ENCODE measurements at places on chromosomes 2 and 18. TPM values are rescaled to one million over a fixed set of nuclear protein-coding genes. Genes with fewer than 3 reads are reported as not detected.

The HOXD13 gene
- 32.7 TPM for total RNA-seq

The ELOA2 gene
- total RNA-seq, result not detected

The IL36A gene
- total RNA-seq, result not detected

The CD207 gene
- total RNA-seq, result 1.1 TPM

The AKAIN1 gene
- total RNA-seq, result not detected

GRCh38 chr18:4765401-4765800 is 310.3 kb upstream of the DLGAP1 start:
- no peak for DNase-seq
- no peaks in the 10 kb centered on the region for H3K4me1 ChIP-seq
- peaks cover 8% of the 10 kb centered on the region for H3K27me3 ChIP-seq
- no peaks in the 10 kb centered on the region for H3K36me3 ChIP-seq

DNA sequence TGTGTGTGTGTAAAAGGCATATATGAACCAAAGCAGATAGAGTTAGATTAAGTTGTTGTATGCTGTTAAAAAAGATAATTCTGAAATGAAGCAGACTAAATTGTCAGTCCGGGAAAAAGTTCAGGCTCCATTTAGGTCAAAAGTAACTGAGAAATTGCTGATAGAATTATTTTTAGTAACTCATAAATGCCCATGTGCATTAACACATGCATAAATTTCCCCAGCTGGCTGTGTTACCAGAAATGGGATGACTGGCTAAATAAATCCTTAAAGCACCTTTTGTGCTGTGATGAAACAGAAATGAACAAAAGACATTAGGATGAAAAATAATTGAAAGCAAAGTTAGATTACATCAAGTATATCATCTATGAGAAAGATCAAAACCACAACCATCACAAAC is 111.3 kb downstream of the NYAP2 start:
- H3K4me1 ChIP-seq, result no peaks in the 10 kb centered on the region
- H3K4me3 ChIP-seq, result no peak overlapping the region
- no peaks in the 10 kb centered on the region for H3K27me3 ChIP-seq
- H3K36me3 ChIP-seq, result no peaks in the 10 kb centered on the region
- no peak overlapping the region for H3K27ac ChIP-seq
- no peak for DNase-seq

- no peaks in the 10 kb centered on the region for H3K4me1 ChIP-seq
- peaks cover 22% of the 10 kb centered on the region for H3K36me3 ChIP-seq
- H3K27ac ChIP-seq, result no peak overlapping the region
- H3K27me3 ChIP-seq, result no peaks in the 10 kb centered on the region
- H3K4me3 ChIP-seq, result no peak overlapping the region
These were observed 17.4 kb downstream of the RTTN start for GRCh38 chr18:70188113-70188512.

DNA sequence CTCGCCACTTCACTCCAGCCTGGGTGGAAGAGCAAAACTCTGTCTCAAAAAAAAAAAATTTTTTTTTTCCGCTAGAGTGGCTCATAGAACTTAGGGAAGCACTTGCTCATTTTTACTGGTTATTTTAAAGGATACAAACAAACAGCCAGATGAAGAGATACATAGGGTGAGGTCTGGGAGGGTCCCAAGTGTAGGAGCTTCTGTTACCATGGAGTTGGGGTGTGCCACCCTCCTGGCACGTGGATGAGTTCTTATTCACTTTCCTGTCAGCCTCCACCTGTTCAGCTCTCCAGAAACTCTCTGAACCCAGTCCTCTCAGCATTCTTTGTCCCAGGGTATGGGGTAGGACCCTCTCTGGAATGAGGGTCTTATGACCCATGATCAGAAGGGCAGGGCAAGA is 4.9 kb upstream of the MAT2A start:
- peaks cover 8% of the 10 kb centered on the region for H3K4me1 ChIP-seq
- no peak overlapping the region for H3K4me3 ChIP-seq
- H3K27ac ChIP-seq, result no peak overlapping the region
- no peaks in the 10 kb centered on the region for H3K27me3 ChIP-seq
- H3K36me3 ChIP-seq, result no peaks in the 10 kb centered on the region

DNA sequence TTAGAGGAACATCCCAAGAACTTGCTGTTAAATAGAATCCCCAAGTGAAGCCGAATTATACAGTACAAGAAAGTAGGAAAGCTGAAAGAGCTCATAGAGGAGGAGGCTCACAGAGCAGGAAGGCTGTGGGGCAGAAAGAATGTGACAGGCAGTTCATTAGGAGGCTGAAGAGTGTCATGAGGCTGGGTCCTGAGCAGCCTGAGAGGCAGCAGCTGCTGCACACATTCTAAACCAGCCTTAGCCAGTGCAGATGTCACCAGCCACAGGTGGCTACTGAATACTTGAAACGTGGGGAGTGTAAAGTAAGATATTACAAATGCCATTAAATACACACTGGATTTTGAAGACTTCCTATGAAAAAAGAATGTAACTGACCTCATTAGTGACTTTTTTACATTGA is 490.2 kb upstream of the KLHL29 start:
- no peaks in the 10 kb centered on the region for H3K36me3 ChIP-seq
- H3K27me3 ChIP-seq, result no peaks in the 10 kb centered on the region
- no peak overlapping the region for H3K27ac ChIP-seq

GRCh38 chr2:85255813-85256594 is 71.8 kb downstream of the TGOLN2 start:
- H3K4me1 ChIP-seq, result peaks cover 70% of the 10 kb centered on the region
- peak overlapping the region; percentile 58 for H3K27ac ChIP-seq
- H3K27me3 ChIP-seq, result no peaks in the 10 kb centered on the region
- no peak overlapping the region for H3K4me3 ChIP-seq
- peak; percentile 54 for DNase-seq

DNA sequence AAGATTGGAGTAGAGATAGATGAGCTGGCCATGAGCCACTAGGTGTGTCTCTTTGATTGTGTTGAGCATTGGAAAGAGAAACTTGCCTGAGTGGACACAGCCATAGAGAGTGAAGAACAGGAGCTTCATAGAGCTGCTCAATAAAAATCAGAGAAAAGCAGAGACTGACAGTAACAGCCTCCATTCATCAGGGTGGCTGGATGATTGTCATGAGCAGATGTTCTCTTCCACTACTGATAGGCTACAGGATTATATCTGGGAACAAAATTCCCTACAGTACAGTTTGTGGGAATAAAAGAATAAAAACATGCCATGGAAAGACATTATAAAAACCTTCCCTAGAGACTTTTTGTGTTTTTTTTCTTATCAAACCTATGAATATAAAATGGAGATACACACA is 404.8 kb upstream of the ACVR2A start:
- no peak for DNase-seq
- no peak overlapping the region for H3K27ac ChIP-seq
- H3K27me3 ChIP-seq, result no peaks in the 10 kb centered on the region
- H3K4me3 ChIP-seq, result no peak overlapping the region
- no peaks in the 10 kb centered on the region for H3K36me3 ChIP-seq
- H3K4me1 ChIP-seq, result peaks cover 10% of the 10 kb centered on the region

DNA sequence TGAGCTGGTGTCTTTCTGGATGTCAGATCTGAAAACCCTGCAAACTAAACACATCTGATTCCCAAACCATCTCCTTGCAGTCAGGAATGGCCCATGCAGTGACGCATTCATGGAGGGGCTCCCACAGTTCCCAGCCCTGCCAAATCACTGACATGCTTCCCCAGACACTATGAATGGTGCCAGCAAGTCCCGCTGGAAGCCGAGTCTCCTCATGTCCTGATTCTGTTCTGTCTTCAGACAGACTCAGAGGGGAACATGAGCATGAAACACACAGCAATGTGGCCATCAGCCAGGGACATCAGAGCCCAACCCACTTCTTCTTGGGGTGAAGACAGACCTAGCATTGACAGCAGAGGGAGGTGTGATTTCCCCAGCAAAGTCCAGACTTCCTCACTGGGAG is 83.7 kb downstream of the TTC32 start:
- no peak for DNase-seq
- no peaks in the 10 kb centered on the region for H3K4me1 ChIP-seq
- peaks cover 12% of the 10 kb centered on the region for H3K27me3 ChIP-seq
- H3K4me3 ChIP-seq, result no peak overlapping the region
- H3K27ac ChIP-seq, result no peak overlapping the region
- no peaks in the 10 kb centered on the region for H3K36me3 ChIP-seq

DNA sequence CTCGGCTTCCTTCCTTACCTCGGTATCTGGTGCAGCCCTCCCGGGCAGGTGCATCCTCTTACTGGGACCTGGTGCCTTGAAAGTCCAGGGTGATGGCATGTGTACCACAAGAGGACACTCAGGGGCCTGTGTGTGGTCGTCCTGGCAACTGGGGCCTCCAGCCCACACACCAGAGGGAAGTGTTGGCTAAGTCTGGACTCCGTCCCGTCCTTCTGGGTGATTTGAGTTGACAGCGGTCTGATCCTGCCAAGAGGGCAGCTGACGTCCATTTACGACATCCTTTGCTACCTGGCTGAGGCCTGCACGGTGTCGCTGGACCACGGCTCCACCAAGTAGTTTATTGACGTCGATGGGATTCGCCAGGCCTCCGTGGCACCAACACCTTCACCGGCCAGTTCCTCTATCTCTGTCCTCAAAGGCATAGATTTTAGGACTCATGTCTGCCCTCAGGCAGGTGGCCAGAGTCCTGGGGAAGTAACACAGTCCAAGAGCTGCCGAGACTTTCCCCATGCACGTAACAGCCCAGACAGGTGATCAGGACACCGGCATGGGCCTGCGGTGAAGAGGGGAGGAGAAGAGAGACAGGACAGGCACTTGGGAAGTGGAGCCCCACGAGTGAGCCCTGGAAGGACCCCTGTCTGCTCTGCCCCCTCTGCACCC is 186.0 kb upstream of the HDAC4 start:
- no peaks in the 10 kb centered on the region for H3K36me3 ChIP-seq
- H3K4me1 ChIP-seq, result no peaks in the 10 kb centered on the region
- H3K27ac ChIP-seq, result no peak overlapping the region
- H3K4me3 ChIP-seq, result no peak overlapping the region
- no peaks in the 10 kb centered on the region for H3K27me3 ChIP-seq

DNA sequence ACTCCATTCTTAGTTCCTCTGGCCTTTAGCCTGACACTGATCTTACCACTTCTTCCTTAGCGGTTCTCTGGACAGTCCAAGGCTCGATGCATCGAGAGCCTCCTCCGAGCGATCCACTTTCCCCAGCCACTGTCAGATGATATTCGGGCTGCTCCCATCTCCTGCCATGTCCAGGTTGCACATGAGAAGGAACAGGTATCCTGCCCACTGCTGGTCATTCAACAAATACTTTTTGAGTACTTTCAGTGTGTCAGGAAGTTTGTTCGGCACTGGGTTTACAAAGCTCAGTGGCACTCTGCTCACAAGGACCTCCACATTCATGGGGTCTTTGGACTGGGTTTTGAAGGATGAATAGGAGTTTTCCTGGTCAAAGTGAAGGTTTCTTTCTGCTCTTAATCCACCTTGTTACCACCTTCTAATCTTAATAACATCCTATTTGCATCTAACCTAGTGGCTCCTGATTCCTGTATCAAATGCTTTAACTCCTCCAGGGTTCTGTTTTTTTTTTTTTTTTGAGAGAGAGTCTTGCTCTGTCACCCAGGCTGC is 25.8 kb downstream of the GCKR start:
- H3K36me3 ChIP-seq, result no peaks in the 10 kb centered on the region
- H3K4me1 ChIP-seq, result no peaks in the 10 kb centered on the region
- no peaks in the 10 kb centered on the region for H3K27me3 ChIP-seq
- DNase-seq, result no peak
- H3K27ac ChIP-seq, result no peak overlapping the region

Measured in A673 (cell line).